Left ventricle myocardium superior (tissue), 1 donor: ENCODE measurements at places on chromosomes 12 and 14.

- DNase-seq = no peak
These were observed 13.7 kb downstream of the KRT71 start for GRCh38 chr12:52539083-52539820.

DNA sequence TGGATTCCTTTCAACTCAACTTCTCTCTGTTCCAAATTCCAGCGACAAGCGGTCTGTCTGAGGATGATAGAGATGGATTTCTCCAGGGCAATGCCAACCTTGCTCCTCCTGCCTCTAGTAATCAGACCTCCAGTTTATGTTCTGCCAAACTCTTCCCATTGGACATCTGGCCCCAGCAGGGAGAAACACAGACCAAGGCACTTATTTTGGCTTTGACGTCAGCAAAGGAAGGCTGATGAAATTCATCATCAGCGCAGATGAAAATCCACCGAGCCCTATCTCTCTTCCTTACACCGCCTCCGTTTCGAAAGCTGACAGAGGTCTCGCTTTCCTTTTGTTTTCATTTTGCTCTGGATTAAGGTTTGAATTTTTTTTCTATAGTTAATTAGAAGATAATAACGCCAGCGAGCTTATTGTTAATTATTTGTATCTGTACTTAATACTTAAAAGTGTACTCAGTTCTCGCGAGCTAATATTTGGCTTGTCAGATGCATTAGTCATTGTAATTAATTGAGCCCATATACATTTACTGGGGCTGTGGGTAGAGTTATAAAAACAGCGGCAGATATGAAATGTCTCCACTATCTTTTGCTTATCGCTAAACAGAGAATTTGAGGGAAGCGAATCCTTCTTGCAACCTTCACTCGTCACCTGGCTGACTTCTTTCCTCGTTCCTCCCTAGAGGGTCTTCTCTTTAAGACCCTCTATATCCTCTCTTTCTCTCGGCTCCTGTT, 35.9 kb upstream of the MED13L start:
- DNase-seq = no peak

GRCh38 chr12:118827606-118828005, 153.7 kb upstream of the SRRM4 start:
- DNase-seq = no peak

GRCh38 chr14:94747739-94748138, 22.2 kb downstream of the GSC start:
- DNase-seq = no peak

- no peak for DNase-seq
These were observed 192.8 kb upstream of the RGS6 start for GRCh38 chr14:71739273-71739990.

- DNase-seq = no peak
These were observed 179.2 kb downstream of the EMP1 start for GRCh38 chr12:13375583-13376345.
